ENCODE measurements at places on chromosomes 11 and 22. TPM values are rescaled to one million over a fixed set of nuclear protein-coding genes. Genes with fewer than 3 reads are reported as not detected.
A peak's percentile ranks its signal among the peaks of the same experiment; 100 is the strongest.

- DNase-seq: no peak
Observed at GRCh38 chr11:124895471-124895971, 2.1 kb downstream of the ROBO4 start.

- no peak for DNase-seq
Observed at GRCh38 chr11:128040603-128041002, 546.8 kb downstream of the ETS1 start.

NCF4 gene
- not detected for total RNA-seq

GRCh38 chr11:70744396-70745185, 346.3 kb downstream of the CTTN start:
- no peak for DNase-seq

C22orf15 gene
- not detected for total RNA-seq

DNA sequence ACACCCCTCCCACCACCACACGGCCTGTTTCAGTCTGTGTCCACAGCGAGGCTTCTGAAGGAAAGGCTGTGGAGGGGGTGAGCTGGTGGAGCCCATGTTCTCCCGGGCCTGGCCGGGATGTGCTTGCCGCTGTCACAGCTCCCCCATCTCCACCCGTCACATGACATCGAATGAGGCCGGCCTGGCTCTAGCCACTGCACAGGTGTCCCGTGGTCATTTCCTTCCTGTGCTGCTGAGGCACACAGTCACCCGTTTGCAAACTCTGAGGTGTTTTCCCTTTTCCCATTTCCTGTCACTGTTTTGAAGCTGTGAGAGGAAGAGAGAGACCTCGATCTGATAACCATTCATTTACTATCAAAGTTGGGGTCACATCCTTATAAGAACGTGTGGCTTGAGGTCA, 55.7 kb upstream of the CLDN5 start:
- no peak for DNase-seq

- DNase-seq: no peak
Observed at GRCh38 chr11:20739577-20739976, 70.2 kb downstream of the NELL1 start.

GRCh38 chr11:11036848-11037732, 179.2 kb upstream of the ZBED5 start:
- peak; percentile 29 for DNase-seq

- no peak for DNase-seq
Observed at GRCh38 chr11:122207921-122208764, 92.1 kb upstream of the BLID start.

GRCh38 chr11:13352711-13353110, 75.1 kb downstream of the BMAL1 start:
- DNase-seq: no peak

DNA sequence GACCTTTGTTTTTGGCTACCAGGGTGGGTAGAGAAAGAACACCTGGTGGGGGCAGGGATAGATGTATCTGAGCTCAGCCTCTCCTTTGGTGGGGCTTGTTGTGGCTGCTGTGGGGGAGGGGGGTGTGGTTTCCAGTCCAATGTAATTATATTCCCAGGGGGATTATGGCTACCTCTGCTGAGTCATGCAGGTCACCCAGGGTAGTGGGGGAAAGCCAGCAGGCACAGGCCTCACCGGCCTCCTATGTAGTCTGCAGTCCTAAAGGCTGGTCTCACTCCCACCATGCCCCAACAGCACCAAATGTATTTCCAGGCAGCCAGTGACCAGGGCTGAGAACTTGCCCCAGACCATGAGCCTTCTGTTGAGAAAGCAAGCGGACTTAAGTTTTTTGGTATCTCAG, 119.6 kb downstream of the DYNC2H1 start:
- no peak for DNase-seq

GRCh38 chr11:78429660-78430059, 12.0 kb upstream of the GAB2 start:
- DNase-seq: no peak

MAJIN gene
- 0.63 TPM for total RNA-seq

Data from NCI-H460 (cell line).